ENCODE measurements at places on chromosomes 7 and 10. TPM values are rescaled to one million over a fixed set of nuclear protein-coding genes. Genes with fewer than 3 reads are reported as not detected.

PGAM2 gene
- 0.26 TPM for total RNA-seq

DNA sequence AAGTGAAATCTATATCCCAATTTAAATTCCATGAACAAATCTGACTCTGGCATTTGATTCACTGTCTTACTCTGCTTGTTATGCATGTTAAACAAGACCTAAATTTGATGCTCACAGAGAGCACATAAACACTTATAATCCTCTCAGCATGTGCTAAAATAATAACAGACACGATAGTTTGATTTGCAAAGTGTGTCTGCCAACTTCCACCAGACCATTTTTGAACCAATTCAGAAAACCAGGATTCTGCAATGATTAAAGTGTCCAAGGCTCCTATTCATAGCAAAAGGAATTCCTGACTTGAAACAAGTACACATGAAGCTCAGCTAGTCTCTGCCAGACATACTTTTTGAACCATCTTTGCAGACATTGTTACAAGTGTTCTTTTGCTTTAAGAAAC is 11.2 kb downstream of the RBM20 start:
- no peak for DNase-seq
- peaks cover 3% of the 10 kb centered on the region for H3K4me1 ChIP-seq
- H3K27ac ChIP-seq: no peak overlapping the region
- peaks cover 12% of the 10 kb centered on the region for H3K27me3 ChIP-seq

MUC3A gene
- total RNA-seq: 0.29 TPM

DNA sequence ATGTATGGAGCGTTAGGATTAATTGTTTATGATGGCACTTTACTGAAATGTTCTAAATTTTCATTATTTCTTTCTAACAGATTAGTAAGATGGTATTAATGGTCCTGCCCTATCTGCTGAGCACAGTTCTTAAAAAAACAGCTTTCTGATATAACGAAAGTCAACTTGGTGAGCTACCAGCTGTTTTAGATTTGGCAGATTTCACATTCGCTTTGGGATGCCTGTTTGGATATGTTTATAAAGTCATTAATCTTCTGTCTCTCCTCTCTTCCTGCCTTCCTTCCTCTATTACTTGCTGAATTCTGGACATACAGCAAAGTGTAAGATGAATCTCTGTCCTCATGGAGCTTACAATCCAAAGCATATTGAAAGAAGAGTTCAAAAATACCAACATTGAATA is 396.8 kb upstream of the LRGUK start:
- H3K27ac ChIP-seq: no peak overlapping the region
- H3K36me3 ChIP-seq: peaks cover 2% of the 10 kb centered on the region
- no peak overlapping the region for H3K4me3 ChIP-seq
- DNase-seq: no peak
- no peaks in the 10 kb centered on the region for H3K4me1 ChIP-seq

EPHA1 gene
- 2.9 TPM for total RNA-seq

- no peak overlapping the region for H3K4me3 ChIP-seq
- H3K27ac ChIP-seq: peak overlapping the region; percentile 87
- DNase-seq: no peak
These were observed 19.0 kb downstream of the GARS1 start for GRCh38 chr7:30613366-30614325.

DNA sequence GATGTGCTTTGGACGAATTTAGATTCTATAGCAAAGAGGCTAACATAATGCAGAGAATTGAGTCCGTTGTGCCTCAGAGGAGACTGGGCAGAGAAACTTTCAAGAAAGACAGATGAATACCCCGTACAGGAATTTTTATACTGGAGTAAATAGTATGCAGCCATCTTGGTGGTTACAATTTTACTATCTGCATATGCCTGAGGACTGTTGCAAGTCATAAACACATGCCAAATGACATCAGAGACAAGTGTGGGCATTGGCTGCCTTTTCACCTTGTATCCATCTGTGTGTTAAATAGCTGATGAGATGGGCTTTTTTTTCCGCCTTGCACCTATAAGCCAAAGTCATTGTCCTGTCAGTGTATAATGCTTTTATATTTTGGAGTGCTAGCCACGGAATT is 267.5 kb upstream of the SP4 start:
- DNase-seq: no peak
- H3K4me3 ChIP-seq: no peak overlapping the region
- H3K27ac ChIP-seq: no peak overlapping the region

- peaks cover 2% of the 10 kb centered on the region for H3K27me3 ChIP-seq
- no peaks in the 10 kb centered on the region for H3K36me3 ChIP-seq
- no peak overlapping the region for H3K4me3 ChIP-seq
- H3K27ac ChIP-seq: no peak overlapping the region
- no peaks in the 10 kb centered on the region for H3K4me1 ChIP-seq
These were observed 118.7 kb upstream of the PTN start for GRCh38 chr7:137462074-137462715.

GRCh38 chr10:93452143-93452542 is 30.0 kb downstream of the MYOF start:
- H3K4me3 ChIP-seq: no peak overlapping the region
- peak; percentile 67 for DNase-seq
- peaks cover 25% of the 10 kb centered on the region for H3K36me3 ChIP-seq
- H3K27ac ChIP-seq: no peak overlapping the region
- H3K4me1 ChIP-seq: peaks cover 14% of the 10 kb centered on the region

DNA sequence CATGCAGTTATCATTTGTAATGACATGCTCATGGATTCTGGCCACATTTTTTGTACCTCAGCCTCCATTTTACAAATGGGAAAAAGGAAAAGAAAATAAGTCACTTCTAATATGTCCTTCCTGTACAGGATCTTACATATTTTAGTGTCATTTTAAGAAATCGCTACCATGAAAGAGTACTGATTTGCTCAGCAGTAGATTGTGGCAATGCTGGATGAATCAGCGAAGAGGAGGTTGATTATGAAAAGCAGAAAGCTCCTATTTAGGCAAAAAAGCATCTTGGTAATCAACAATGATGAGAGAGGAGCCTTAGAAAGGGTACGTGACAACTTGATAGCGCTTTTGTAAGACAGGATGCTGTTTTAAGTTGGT is 522.9 kb downstream of the PARD3 start:
- DNase-seq: no peak
- H3K27me3 ChIP-seq: peaks cover 19% of the 10 kb centered on the region
- H3K4me3 ChIP-seq: no peak overlapping the region
- no peaks in the 10 kb centered on the region for H3K36me3 ChIP-seq

- H3K27ac ChIP-seq: no peak overlapping the region
- H3K4me3 ChIP-seq: no peak overlapping the region
- no peaks in the 10 kb centered on the region for H3K4me1 ChIP-seq
These were observed 8.4 kb downstream of the PROSER2 start for GRCh38 chr10:11831520-11831951.

DNA sequence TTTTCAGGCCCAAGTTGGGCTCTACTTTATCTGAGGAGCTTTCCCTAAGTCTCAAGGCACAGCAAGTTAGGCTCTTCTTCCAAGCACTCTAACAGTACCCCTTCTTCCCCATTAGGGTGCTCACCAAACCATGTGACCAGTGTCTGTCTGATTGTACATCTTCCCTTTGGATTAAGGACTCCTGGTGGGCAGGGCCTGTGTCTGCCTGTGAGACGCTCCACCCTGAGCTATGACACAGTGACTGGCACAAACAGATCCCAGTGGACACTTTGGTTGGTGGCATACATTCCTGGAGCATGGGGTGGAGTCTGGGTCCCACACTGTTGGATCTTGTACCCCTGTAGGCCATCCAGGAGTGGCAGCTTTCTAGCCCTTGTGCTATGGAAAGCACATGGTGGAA is 23.8 kb downstream of the PLPP4 start:
- peaks cover 4% of the 10 kb centered on the region for H3K27me3 ChIP-seq
- H3K27ac ChIP-seq: no peak overlapping the region
- H3K4me1 ChIP-seq: no peaks in the 10 kb centered on the region
- H3K4me3 ChIP-seq: no peak overlapping the region
- no peak for DNase-seq

MSMB gene
- total RNA-seq: not detected

- no peak overlapping the region for H3K4me3 ChIP-seq
- no peaks in the 10 kb centered on the region for H3K36me3 ChIP-seq
- no peak for DNase-seq
- no peak overlapping the region for H3K27ac ChIP-seq
- H3K27me3 ChIP-seq: no peaks in the 10 kb centered on the region
These were observed 358.8 kb downstream of the CALN1 start for GRCh38 chr7:72053292-72053691.

EGR2 gene
- 68.2 TPM for total RNA-seq

- no peaks in the 10 kb centered on the region for H3K36me3 ChIP-seq
- no peak for DNase-seq
- H3K27me3 ChIP-seq: peaks cover 14% of the 10 kb centered on the region
- no peak overlapping the region for H3K27ac ChIP-seq
- H3K4me3 ChIP-seq: no peak overlapping the region
These were observed 38.9 kb upstream of the CPXM2 start for GRCh38 chr10:123930340-123931001.

GRCh38 chr10:13741438-13741837 is 154.7 kb downstream of the PRPF18 start:
- no peak for DNase-seq
- H3K4me3 ChIP-seq: no peak overlapping the region
- peaks cover 20% of the 10 kb centered on the region for H3K27me3 ChIP-seq
- H3K27ac ChIP-seq: no peak overlapping the region
- peaks cover 5% of the 10 kb centered on the region for H3K4me1 ChIP-seq

GRCh38 chr7:26343320-26343832 is 51.7 kb downstream of the SNX10 start:
- H3K4me1 ChIP-seq: peaks cover 8% of the 10 kb centered on the region
- peaks cover 19% of the 10 kb centered on the region for H3K36me3 ChIP-seq
- no peak for DNase-seq
- H3K27ac ChIP-seq: no peak overlapping the region

OR2A12 gene
- total RNA-seq: not detected

TFPI2 gene
- not detected for total RNA-seq

All from activated CD4-positive, alpha-beta memory T cell treated with anti-CD3 and anti-CD28 coated beads for 36 hours (primary cell).